ENCODE measurements at places on chromosomes 1 and 21.

DNA sequence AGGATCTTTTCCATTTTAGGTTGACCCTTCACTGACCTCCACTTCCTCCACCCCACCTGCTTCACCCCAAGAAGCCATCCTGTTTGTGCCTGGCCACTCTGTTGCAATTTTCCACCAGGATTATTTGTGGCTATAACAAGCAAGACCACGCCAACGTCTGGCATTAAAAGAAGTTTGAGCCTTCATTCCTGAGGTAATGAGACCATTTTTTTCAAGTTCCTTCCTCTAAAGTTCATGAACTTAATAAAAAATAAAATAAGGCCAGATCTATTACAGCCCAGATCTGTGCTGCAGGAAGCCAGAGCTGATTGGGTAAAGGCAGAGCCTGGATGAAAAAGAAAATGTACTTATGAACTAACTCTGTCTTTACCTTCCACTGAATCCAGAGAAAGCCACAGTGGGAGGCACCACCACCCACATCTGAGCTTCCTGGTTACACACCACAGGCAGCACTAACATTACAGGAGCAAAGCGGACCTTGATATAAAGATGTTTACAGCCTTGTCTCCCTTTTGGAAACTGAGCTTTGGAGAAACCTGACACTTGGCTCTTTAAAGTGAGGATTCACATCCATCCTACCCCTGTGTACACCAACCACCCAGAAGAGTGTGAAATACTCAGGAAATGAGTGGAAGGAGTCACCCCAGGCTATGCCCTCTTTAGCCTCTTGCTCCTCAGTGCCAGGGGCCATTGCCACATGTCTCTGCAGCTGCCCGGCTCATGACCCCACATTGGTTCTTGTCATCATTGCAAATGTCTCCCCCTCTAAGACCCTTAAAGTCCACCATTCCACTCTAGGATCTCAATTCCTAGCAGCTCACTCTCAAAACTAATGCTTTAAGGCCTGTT lies 293.6 kb downstream of the PLPP3 start:
- DNase-seq, result no peak

- DNase-seq, result no peak
Observed at GRCh38 chr1:4227986-4228385, 327.9 kb upstream of the C1orf174 start.

GRCh38 chr1:205066141-205066818 lies 18.0 kb downstream of the TMEM81 start:
- no peak for DNase-seq

- peak; percentile 15 for DNase-seq
Observed at GRCh38 chr1:188089461-188089860, 1260.7 kb downstream of the PLA2G4A start.

- no peak for DNase-seq
Observed at GRCh38 chr1:40423264-40423642, 27.0 kb upstream of the ZFP69B start.

- DNase-seq, result no peak
Observed at GRCh38 chr21:25999921-26000582, 170.5 kb downstream of the APP start.

DNA sequence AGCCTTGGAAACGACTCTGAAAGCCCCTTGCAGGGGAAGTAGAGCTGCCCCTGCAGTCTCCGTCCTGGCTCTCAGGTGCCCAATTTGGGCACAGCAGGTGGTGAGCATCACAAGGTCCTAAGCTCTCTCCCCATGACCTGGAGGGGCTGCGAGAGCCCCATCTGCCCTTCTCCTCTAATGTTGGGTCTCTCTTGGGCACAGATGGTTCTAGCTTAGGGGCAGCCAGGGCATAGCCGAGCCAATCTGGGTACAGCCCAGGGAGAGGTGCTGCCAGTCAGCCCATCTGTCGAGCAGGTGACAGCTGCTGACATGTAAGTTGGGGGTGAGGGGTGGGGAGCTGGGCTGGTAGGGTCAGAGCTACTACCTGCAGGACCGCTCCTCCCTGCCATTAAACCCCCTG lies 50.7 kb downstream of the SYT2 start:
- DNase-seq, result no peak

GRCh38 chr1:23638188-23638619 lies 53.4 kb upstream of the RPL11 start:
- peak; percentile 33 for DNase-seq

DNA sequence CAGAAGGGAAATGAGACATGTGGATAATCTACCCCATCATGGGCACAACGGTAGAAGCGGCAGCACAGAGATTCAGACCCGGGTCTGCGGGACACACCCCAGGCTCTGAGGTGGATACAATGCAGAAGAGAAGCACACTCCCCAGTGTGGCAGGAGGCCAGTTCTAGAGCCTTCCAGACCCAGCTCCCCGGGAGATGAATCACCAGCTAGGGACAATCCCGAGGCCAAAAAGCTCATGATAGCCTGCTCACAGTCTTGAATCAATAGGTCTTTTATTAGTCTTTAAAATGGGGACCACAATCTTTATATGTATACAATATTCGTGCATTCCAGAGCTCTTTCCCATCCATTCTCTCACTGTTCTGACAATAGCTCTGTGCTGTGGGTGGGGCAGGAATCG lies 57.3 kb upstream of the DIRAS3 start:
- no peak for DNase-seq

DNA sequence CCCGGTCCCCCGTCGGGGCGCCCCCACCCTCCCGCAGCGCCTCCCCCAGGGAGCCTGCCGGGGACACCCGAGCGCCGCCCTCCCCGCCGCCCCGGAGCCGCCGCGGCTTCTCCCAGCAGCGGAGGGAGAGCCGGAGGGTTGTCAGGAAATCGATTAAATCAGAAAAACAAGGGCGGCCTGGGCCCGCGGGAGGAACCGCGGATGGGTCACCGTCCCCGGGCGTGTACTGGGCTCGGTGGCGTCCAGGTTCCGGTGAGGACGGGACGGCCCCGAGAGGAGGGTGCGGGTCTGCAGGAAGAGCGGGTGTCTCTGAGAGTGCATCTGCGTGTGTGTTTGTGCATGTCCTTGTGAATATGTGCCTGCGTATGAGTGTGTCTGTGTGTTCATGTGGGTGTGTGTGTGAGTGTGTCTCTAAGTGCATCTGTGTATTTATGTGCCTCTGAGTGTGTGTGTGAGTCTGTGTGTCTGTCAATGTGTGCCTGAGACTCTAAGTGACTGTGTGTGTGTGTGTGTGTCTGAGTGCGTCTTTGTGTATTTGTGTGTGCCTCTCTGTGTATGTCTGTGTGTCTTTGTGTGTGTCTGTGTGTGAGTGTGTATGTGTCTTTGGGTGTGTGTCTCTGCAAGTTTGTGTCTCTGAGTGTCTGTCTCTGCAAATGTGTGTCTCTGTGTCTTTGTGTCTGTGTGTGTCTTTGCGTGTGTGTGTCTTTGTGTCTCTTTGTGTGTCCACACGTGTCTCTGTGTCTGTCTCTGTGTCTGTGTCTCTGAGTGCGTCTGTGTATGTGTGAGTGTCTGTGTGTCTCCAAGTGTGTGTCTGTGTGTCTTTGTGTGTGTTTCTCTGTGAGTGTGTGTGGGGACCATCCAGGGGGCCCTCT lies 1.1 kb downstream of the SPSB1 start:
- peak; percentile 66 for DNase-seq

DNA sequence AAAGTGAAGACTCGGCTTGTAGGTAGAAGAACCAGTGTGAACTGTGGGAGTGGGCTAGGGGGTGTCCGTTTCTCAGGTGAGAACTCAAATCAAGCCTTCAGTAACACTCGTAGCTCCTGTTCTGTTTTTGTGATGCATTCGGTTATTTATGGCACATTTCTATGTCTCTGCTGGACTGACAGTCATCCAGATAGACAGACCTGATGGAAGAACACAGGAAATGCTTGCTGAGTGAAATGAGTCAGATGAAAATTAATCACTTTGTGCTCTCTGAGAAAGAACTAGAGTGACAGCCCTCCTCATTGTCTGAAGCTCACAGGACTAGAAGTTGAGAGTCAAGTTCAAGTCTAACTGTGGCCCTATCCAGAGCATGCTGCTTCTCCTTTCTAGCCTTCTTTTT lies 360.1 kb upstream of the PLXNA2 start:
- peak; percentile 25 for DNase-seq

- DNase-seq, result no peak
Observed at GRCh38 chr1:27120854-27121253, 34.1 kb downstream of the SLC9A1 start.

GRCh38 chr1:224430511-224431113 lies 4.0 kb downstream of the WDR26 start:
- DNase-seq, result peak; percentile 74

- DNase-seq, result peak; percentile 11
Observed at GRCh38 chr1:240455228-240455821, 156.6 kb downstream of the GREM2 start.

GRCh38 chr1:29264773-29265389 lies 28.6 kb downstream of the PTPRU start:
- DNase-seq, result peak; percentile 35

DNA sequence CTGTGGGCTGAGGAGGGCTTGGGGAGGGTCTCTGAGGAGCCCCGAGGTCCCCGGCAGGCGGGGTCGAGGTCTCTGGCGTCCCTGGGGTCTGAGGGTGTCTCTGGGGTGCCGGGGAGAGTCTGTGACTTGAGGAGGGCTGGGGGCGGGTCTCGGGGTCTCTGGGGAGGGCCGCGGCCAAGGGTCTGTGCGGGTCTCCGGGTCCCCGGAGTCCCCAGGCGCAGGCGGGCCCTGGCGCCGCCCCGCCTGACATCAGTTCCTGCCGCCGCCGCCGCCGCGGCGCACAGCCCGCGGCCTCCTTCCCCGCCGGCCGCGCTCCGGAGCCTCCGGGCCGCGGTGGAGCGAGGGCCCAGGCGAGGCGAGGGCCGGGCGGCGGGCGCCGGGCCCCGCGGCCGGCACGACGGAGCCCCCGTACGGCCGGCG lies at the start of gene PLEKHM2:
PLEKHM2 (plus strand) TSS at position 279 of the 420 bp plus-strand sequence. CDS start 239 bp downstream, outside the sequence.
- DNase-seq, result peak; percentile 49

GRCh38 chr1:40868051-40868723 lies 6.0 kb upstream of the CITED4 start:
- peak; percentile 84 for DNase-seq

- DNase-seq, result peak; percentile 82
Observed at GRCh38 chr1:172356620-172357019, 63.9 kb upstream of the C1orf105 start.

DNA sequence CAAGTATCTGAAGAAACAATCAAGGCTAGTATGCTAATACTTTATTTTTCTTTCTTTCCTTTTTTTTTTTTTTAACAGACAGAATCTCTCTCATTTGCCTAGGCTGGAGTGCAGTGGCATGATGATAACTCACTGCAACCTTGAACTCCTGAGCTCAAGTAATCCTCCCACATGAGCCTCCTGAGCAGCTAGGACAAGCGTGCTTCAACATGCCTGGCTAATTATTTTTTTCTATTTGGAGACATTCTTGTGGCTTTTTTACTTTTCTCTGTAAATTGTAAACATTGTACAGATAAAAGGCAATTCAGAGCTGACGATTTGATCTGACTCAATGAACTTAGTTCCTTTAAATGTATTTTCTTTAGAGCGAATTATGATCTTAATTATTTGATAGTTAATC lies 41.4 kb downstream of the CCDC18 start:
- DNase-seq, result peak; percentile 10

DNA sequence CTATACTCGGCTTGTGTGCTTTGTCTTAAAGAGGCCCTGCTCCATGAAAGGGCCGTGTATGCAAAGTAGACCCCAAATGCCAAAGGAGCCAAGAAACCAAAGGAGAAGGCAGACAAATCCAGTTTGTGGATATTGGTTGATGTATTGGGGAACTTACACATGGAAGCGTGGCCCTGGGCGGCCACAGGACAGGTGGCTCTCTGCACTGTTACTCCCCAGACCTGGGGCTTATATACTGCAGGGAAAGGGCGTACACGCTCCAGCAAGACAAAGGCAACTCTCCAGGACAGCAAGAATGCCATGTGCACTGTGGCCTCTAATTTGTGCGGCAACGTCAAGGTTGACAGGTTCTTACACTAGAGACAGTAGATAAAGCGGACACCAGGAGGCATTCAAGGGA lies 24.8 kb downstream of the RSPH1 start:
- no peak for DNase-seq

- DNase-seq, result no peak
Observed at GRCh38 chr1:26315874-26316850, 1.6 kb upstream of the CD52 start.

DNA sequence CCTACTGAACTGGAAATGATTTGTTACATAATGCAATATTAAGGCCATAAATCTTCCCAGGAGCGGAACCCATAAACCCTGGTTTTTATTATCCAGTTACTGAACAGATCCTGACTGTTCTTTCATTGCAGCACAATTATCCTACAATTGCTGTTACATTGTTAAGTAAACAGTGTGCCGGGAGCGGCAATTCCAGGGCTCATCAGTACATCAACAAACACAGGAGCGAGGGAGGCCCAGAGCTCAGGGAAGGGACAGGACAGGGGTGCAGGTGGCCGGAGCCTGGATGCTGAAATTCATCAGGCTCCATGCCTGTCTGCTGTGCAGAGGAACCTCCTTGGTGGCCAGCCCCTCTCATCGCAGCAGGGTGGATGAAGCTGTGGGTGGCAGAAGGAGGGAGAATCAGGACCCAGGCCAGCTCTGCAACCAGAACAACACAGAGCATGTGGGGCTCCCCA lies 544.7 kb downstream of the NPHP4 start:
- no peak for DNase-seq

- DNase-seq, result no peak
Observed at GRCh38 chr21:17725339-17725738, 93.8 kb downstream of the C21orf91 start.

DNA sequence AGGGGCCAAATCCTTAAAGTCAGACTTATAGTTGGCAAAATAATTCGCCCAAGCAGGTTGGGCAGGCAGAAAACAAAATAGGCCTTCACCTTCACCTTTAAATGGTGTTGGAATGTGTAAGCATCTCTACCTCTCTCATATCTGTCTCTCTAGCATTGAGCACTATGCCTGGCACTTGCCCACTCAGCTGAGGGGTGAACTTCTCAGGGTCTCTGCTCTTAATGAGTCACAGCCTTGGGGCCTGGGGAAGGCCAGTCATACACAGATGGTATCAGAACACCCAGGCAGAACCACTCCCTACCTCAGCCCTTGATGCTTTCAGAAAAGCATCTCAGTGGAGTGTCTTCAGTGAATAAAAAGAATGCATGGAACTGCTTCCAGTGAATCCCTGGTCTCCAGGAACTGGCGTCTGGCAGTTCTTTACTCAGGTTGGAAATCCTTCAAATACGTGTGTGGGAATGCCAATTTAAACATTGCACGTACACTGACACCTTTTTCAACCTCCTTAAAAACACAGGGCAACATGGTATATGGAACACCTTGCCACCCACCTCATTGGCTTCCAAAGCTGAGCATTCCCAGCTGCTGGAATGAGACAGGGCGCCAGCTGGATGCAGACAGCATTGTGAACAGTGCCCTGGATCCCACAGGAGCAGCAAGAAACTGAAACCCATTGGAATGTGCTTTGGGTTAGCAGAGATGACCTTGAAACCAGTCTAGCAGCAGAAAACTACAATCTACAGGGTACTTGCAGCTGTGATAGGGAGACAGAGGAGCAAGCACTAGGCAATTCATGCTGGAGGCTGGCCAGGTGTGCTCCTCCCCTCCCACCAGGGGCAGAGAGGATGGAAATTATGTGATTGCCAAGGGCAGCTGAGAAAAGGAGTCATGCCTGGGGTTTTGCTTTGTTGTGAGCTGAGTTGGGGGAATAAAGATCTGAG lies 30.0 kb downstream of the ZNF697 start:
- DNase-seq, result no peak

- DNase-seq, result peak; percentile 21
Observed at GRCh38 chr21:34909492-34910292, 139.4 kb downstream of the RUNX1 start.
